ENCODE measurements at places on chromosomes 6 and 20.
A peak's percentile ranks its signal among the peaks of the same experiment; 100 is the strongest.

DNA sequence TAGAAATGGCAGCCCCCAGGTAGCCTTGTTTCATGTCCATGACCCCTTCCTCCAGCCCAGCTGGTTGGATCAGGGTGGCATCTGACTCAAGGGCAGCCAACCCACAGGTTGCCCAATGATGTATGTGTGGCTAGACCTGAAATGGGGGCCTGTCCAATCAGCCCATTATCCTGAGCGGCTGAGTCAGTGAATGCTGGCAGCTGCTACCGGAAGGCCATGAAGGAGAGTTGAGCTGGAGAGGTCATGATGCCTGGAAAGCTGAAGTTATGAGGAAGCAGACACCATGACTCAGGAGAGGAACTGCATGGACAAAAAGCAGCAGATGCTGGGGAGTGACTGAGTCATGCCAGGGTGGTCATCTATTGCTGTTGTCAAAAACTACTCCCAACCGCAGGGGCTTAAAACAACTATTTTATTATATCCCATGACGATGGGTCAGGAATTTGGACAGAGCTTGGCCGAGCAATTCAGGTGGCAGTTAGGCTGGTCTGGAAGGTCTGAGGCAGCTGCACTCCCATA lies 67.3 kb downstream of the MDGA1 start:
- H3K36me3 ChIP-seq: no peaks in the 10 kb centered on the region
- no peak overlapping the region for H3K27ac ChIP-seq
- no peak overlapping the region for H3K4me3 ChIP-seq
- H3K27me3 ChIP-seq: peaks cover 4% of the 10 kb centered on the region
- no peak for DNase-seq
- peaks cover 5% of the 10 kb centered on the region for H3K4me1 ChIP-seq

- DNase-seq: no peak
- no peaks in the 10 kb centered on the region for H3K36me3 ChIP-seq
- no peak overlapping the region for H3K27ac ChIP-seq
- H3K4me3 ChIP-seq: no peak overlapping the region
- H3K27me3 ChIP-seq: peaks cover 2% of the 10 kb centered on the region
- no peaks in the 10 kb centered on the region for H3K4me1 ChIP-seq
These were observed 225.0 kb upstream of the AGPAT4 start for GRCh38 chr6:161498881-161499280.

GRCh38 chr6:55726144-55726543 lies 147.2 kb upstream of the HMGCLL1 start:
- no peak overlapping the region for H3K4me3 ChIP-seq
- DNase-seq: no peak
- no peaks in the 10 kb centered on the region for H3K4me1 ChIP-seq
- no peaks in the 10 kb centered on the region for H3K27me3 ChIP-seq
- no peak overlapping the region for H3K27ac ChIP-seq

DNA sequence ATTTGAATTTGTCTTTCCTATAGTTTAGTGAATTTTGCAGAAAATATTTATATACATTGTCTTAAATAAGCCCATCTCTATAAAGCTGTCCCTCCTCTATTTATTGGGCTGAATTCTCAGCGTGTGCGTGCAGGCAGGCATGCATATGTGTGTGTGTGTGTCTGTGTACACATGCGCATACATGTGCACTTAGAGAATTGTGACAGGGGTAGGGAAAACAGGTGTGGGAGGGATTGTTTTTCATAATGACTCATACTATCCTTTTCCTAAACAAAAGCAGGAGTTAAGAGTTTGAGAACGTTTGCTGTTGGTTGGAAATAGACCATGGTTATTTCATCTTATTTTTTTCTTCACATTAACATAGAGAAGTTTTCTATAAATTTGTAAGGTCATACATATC lies 43.4 kb upstream of the FABP7 start:
- no peak overlapping the region for H3K4me3 ChIP-seq
- no peaks in the 10 kb centered on the region for H3K4me1 ChIP-seq

GRCh38 chr6:167735951-167736288 lies 90.8 kb upstream of the AFDN start:
- H3K4me1 ChIP-seq: no peaks in the 10 kb centered on the region
- no peak for DNase-seq
- H3K36me3 ChIP-seq: no peaks in the 10 kb centered on the region
- H3K4me3 ChIP-seq: no peak overlapping the region
- no peak overlapping the region for H3K27ac ChIP-seq

DNA sequence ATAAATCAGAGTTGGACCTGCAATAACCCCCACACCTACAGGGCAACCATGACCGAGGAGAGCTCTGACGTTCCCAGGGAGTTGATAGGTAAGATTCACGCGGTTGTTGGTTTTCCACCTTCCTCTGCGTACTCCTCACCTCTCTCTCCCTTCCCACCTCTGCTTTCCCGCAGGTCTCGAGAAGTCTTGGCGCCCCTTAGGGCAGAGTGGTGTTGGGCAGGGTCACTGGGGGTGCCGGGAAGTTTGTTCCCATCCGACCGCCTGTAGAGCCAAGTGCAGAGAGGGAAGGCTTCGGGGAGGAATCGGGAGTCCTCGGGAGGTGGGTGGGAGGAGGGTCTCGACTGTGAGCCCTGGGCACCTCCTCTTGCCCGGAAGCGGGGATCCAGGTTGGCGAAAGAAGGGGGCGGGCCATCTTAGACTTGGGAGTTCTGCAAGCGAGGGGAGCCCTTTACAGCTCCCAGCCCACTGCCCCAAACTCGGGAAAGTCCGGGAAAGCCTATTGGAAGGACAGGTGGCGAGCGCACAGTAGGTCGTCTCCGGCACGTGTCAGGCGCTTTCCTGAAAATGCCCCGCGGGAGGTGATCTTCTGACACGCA lies 672 bp downstream of the CARMIL1 start:
- peak overlapping the region; percentile 81 for H3K4me3 ChIP-seq
- peak overlapping the region; percentile 60 for H3K27ac ChIP-seq
- H3K4me1 ChIP-seq: peaks cover 36% of the 10 kb centered on the region

GRCh38 chr20:56872620-56873458 lies 243.7 kb downstream of the TFAP2C start:
- peaks cover 1% of the 10 kb centered on the region for H3K27me3 ChIP-seq
- H3K4me3 ChIP-seq: no peak overlapping the region

DNA sequence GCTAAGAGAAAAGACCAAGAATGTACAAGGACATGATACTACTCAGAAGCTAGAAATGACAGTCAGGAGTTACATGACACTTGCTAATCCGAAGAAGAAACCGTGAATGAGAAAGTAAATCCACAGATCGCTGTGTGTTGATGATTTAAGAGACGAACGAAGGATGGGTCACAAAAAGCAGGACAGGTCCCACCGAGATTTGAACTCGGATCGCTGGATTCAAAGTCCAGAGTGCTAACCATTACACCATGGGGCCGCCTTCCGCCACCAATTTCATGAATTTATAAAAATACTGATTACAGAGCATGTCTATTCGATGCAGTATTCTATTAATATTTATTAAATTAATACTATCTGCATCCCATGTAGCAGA lies 54.0 kb upstream of the BTN3A2 start:
- H3K27ac ChIP-seq: peak overlapping the region; percentile 17
- peaks cover 2% of the 10 kb centered on the region for H3K36me3 ChIP-seq
- peak overlapping the region; percentile 84 for H3K4me3 ChIP-seq
- peak; percentile 75 for DNase-seq
- H3K4me1 ChIP-seq: peaks cover 36% of the 10 kb centered on the region

GRCh38 chr20:2911200-2911599 lies 37.9 kb downstream of the PTPRA start:
- DNase-seq: no peak
- no peak overlapping the region for H3K27ac ChIP-seq
- peaks cover 8% of the 10 kb centered on the region for H3K36me3 ChIP-seq
- H3K27me3 ChIP-seq: no peaks in the 10 kb centered on the region
- peaks cover 8% of the 10 kb centered on the region for H3K4me1 ChIP-seq
- H3K4me3 ChIP-seq: no peak overlapping the region

- H3K4me3 ChIP-seq: no peak overlapping the region
- H3K27me3 ChIP-seq: no peaks in the 10 kb centered on the region
- peak; percentile 84 for DNase-seq
- no peak overlapping the region for H3K27ac ChIP-seq
- peaks cover 3% of the 10 kb centered on the region for H3K4me1 ChIP-seq
These were observed 209.7 kb downstream of the FARS2 start for GRCh38 chr6:5471044-5471443.

DNA sequence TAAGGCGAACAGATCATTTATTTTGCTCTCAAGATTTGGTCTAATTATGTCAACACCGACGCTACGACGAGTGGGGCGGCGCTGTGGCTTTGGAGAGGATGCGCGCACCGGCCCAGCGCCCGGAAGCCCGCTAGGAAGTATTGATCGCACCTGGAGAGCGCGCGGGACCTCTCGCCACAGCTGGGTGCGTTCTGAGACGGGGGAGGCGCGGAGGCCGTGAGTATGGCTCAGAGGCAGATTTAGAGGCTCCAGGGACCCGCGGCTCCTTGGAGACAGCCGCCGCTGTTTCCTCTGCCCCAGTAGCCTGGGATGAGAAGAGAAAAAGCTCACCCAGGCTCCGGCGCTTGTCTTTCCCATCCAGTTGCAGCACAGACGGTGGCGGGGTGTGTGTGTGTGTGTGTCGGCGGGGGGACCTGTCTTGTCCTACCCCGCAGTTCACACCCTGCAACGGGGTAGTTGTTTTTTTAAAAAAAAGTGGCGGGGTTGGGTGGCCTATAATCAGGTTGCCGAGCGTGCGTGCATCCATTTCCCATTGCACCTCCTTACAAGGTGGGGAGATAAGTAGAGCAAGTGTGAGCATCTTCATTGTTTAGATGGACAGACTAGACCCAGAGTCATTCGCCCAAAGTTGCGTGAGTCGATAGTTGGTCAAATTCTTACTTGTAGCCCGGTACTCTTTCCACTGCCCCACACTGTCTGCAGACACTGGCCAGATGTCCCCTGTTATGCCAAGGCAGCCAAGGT lies 11.2 kb downstream of the TFAP2D start:
- H3K27me3 ChIP-seq: peaks cover 49% of the 10 kb centered on the region
- H3K4me3 ChIP-seq: no peak overlapping the region
- DNase-seq: no peak
- H3K4me1 ChIP-seq: no peaks in the 10 kb centered on the region
- peaks cover 4% of the 10 kb centered on the region for H3K36me3 ChIP-seq

- H3K36me3 ChIP-seq: no peaks in the 10 kb centered on the region
- H3K4me1 ChIP-seq: no peaks in the 10 kb centered on the region
- DNase-seq: no peak
- H3K4me3 ChIP-seq: no peak overlapping the region
These were observed 8.0 kb downstream of the JAG1 start for GRCh38 chr20:10665791-10666190.

DNA sequence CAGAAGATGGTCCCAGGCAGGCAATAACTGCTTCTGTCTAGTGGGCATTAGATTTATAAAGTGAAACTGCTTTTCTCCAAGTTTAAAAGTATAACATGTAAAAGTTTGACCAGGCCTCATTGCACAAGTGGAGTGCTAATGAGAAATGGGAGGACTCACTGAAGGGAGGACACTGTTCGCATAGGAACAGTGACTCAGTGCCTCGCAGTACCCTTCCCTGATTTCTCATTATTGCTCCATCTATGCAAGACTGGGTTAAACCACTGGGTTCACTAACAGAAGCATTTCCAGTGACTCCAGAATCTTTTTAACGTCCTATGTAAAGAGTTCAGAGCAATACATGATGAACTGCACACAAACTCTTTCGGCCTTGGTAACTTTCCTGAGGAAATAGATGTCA lies 79.6 kb downstream of the PCSK2 start:
- no peak overlapping the region for H3K4me3 ChIP-seq
- H3K4me1 ChIP-seq: no peaks in the 10 kb centered on the region
- H3K27me3 ChIP-seq: no peaks in the 10 kb centered on the region
- H3K27ac ChIP-seq: no peak overlapping the region

GRCh38 chr20:44342248-44342647 lies 5.4 kb downstream of the R3HDML start:
- no peaks in the 10 kb centered on the region for H3K4me1 ChIP-seq
- H3K27me3 ChIP-seq: no peaks in the 10 kb centered on the region
- DNase-seq: no peak
- H3K36me3 ChIP-seq: no peaks in the 10 kb centered on the region
- H3K27ac ChIP-seq: no peak overlapping the region

- H3K27ac ChIP-seq: no peak overlapping the region
- no peaks in the 10 kb centered on the region for H3K4me1 ChIP-seq
- no peaks in the 10 kb centered on the region for H3K36me3 ChIP-seq
- H3K4me3 ChIP-seq: no peak overlapping the region
- no peak for DNase-seq
These were observed 17.6 kb downstream of the TRDN start for GRCh38 chr6:123619156-123619555.

GRCh38 chr6:140830666-140831065 lies 1302.1 kb upstream of the GJE1 start:
- peaks cover 1% of the 10 kb centered on the region for H3K27me3 ChIP-seq
- no peaks in the 10 kb centered on the region for H3K36me3 ChIP-seq
- no peaks in the 10 kb centered on the region for H3K4me1 ChIP-seq

DNA sequence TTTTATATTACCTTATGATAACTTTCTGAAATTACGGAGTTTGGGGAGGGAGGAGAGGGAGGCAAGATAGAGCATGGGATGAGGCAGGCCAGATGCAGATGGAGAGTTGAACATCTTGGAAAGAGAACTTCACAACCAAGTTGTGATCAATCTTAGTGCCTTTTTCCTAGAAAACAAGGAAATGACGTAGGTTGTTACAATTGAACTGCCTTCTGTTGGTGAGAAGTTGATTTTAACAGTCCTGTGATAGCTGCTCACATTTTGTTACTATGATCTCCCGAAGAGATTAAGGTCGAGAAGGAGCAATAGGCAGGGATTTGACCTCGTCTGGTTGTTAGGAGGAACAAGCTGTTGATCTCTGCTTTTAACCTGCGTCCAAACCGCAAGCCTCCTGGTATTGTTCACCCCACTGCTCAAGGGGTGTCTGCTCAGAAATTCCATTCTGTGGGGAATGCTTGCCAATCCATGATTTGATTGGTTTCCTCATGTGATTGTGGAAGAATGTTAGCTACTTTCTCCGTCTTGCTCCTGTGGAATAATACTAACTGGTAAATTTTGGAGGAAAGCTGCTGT lies 35.1 kb downstream of the TIAM2 start:
- no peaks in the 10 kb centered on the region for H3K36me3 ChIP-seq
- no peak overlapping the region for H3K4me3 ChIP-seq
- no peaks in the 10 kb centered on the region for H3K4me1 ChIP-seq
- no peak for DNase-seq
- no peak overlapping the region for H3K27ac ChIP-seq

DNA sequence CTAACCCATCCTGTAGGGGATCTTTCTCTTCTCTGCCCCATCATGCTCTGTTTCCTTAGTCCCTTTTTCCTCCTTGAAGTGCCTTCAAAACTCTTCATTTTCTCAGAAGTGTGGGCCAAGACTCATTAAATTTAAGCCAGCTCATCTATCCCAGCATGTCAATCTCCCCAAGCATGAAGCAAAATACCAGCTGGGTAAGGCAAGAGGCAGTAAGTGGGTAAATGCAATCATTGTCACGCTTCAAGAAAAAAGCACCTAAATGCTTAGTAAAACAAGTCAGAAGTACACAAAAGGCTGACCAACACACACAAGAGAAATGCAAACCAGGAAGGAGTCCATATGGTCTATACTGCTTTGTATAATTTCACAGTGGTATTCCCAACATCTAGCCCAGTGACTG lies 61.5 kb downstream of the COL12A1 start:
- no peak overlapping the region for H3K27ac ChIP-seq
- H3K27me3 ChIP-seq: peaks cover 8% of the 10 kb centered on the region
- no peaks in the 10 kb centered on the region for H3K36me3 ChIP-seq
- peaks cover 2% of the 10 kb centered on the region for H3K4me1 ChIP-seq

- H3K4me1 ChIP-seq: no peaks in the 10 kb centered on the region
- DNase-seq: no peak
- no peaks in the 10 kb centered on the region for H3K27me3 ChIP-seq
- H3K27ac ChIP-seq: no peak overlapping the region
- no peaks in the 10 kb centered on the region for H3K36me3 ChIP-seq
These were observed 391.6 kb downstream of the ADGRB3 start for GRCh38 chr6:69026715-69027114.

All from activated CD8-positive, alpha-beta T cell treated with anti-CD3 and anti-CD28 coated beads for 36 hours (primary cell).